ENCODE measurements at places on chromosomes 12 and 14. TPM values are rescaled to one million over a fixed set of nuclear protein-coding genes. Genes with fewer than 3 reads are reported as not detected.

DNA sequence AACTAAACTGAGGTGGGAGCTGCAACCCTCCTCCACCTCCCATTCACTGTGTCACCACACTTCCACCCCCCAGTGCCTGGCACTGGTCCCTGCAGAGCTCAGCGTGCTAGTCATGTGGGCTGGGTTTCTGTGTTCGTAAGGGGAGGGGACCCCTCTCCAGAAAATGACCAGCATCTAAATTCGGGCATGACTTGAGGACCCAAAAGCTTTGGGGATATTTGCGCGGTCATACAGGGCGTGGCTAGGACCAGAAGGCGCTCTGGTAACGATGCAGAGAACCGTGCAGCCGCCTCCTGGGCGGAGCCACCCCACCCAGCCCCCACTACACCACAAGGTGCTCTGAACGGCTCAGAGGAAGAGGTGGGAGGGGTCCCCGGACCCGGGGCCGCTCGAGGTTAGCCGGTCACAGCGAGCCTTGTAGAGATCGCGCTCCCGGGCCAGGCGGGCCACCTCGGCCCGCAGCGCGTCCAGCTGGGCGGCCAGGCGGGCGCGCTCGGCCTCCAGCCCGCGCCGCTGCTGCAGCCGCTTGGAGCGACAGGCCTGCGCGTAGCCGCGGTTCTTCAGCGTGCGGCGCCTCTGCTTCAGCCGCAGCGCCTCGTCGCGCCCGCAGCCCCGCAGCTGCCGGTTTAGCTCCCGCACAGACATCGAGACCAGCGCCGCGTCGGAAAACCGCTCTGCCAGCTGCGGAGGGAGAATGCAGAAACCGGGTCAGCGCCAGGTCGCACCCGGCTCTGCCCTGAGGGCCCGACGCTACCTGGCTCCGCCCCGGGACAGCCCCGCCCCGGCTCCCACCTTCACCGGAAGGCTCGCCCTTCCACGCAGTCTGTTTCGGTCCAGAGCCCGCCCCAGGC, 9.8 kb downstream of the CPNE6 start:
- H3K4me1 ChIP-seq: no peaks in the 10 kb centered on the region
- H3K27ac ChIP-seq: peak overlapping the region; percentile 67

GRCh38 chr14:83556746-83557453, 1973.0 kb upstream of the FLRT2 start:
- no peaks in the 10 kb centered on the region for H3K36me3 ChIP-seq
- H3K4me3 ChIP-seq: no peak overlapping the region
- no peaks in the 10 kb centered on the region for H3K4me1 ChIP-seq
- no peaks in the 10 kb centered on the region for H3K27me3 ChIP-seq
- no peak overlapping the region for H3K27ac ChIP-seq

DNA sequence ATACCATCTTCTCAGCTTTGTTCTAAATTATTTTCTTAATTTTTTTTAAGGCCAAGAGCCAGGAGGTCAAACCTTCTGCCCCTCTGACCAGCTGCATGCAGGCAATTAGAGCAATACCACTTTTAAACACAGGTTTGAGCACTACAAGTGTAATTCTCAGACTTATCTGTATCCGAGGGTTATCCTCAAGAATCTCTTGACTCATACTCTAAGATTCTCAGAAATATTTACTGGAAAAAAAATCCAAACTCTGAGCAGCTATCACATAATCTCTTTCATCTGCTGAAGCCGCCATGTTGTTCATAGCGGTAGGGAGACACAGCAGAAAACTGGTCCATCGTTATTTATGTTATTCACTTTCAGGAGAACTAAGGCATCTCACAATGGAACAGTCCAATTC, 27.4 kb upstream of the PTHLH start:
- H3K4me3 ChIP-seq: no peak overlapping the region
- H3K4me1 ChIP-seq: no peaks in the 10 kb centered on the region
- H3K27me3 ChIP-seq: no peaks in the 10 kb centered on the region
- no peaks in the 10 kb centered on the region for H3K36me3 ChIP-seq
- no peak for DNase-seq

GRCh38 chr12:91053951-91054715, 3.7 kb downstream of the KERA start:
- no peak overlapping the region for H3K27ac ChIP-seq
- no peaks in the 10 kb centered on the region for H3K36me3 ChIP-seq
- no peaks in the 10 kb centered on the region for H3K27me3 ChIP-seq
- no peak overlapping the region for H3K4me3 ChIP-seq

DNA sequence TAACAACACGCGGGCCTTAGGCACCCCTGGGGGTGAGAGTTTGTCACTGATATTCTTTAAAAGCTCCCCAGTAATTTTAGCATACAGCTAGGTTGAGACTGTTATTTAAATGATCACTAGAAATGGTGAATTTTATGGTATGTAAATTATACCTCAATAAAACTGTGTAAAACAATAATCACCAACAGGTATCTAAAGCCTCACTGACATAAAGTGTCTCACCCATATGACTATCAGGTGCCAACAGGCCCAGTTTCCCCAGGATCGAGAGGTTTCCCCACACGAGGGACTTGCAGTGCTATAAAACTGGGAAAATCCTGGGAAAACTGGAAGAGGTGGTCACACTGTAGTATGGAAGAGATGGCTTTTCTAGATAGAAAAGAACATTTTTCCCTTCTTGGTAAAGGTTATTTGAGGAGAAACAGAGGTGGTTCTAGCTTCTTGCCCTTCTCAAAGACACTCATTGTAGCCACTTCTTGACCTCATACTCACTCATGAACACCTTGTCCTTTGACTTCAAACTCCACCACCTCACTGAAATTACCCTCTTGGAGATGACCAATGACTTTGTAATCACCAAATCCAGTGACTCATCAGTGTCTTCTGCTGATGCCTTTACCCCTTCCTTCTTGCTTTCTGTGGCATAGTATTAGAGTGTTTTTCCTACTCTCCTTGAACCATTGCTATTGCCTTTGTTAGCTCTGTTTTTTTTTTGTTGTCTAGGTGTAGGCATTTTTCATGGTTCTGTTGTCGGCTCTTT, 24.8 kb upstream of the NUBPL start:
- no peak overlapping the region for H3K4me3 ChIP-seq
- no peaks in the 10 kb centered on the region for H3K4me1 ChIP-seq
- H3K27ac ChIP-seq: no peak overlapping the region
- no peak for DNase-seq

- no peaks in the 10 kb centered on the region for H3K36me3 ChIP-seq
- no peak overlapping the region for H3K4me3 ChIP-seq
- DNase-seq: no peak
Measured at GRCh38 chr12:24875014-24875413, 73.9 kb downstream of the BCAT1 start.

GRCh38 chr12:18837505-18837904, 99.6 kb downstream of the CAPZA3 start:
- no peaks in the 10 kb centered on the region for H3K27me3 ChIP-seq
- no peaks in the 10 kb centered on the region for H3K4me1 ChIP-seq
- no peaks in the 10 kb centered on the region for H3K36me3 ChIP-seq
- no peak overlapping the region for H3K27ac ChIP-seq
- no peak overlapping the region for H3K4me3 ChIP-seq

DNA sequence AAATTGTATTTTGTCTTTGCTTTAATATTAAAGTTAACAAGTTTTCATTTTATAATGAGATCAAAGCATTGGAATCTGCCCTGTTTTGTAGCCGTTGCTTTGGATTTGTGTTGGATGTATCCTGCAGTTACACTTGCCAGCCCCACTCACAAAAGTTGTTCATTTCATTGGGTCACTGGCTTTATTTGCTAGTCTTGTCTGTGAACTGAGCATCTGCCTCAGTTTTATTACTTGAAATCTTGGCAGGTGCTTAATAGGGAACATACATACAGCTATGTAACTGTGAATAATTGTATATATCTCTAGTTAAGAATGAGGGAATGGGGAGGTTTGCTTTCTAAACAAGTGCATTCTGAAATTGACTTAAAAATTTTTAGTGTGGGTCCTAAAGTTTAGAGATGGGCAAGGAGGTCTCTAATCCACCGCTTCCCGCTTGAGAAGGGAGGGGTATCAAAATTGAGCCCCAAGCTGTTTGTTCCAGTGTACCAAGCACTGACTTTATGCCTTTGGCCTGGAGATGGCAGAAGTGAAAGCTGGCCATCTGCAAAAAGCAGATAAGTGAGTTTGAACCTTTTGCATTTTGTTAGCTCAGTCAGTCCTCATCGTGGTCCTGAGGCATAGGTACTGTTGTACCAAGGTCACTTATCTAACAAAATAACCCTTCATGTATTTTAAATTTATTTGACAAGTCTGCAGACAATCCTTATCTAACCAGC, 9.3 kb downstream of the EIF5 start:
- H3K27ac ChIP-seq: no peak overlapping the region
- DNase-seq: no peak
- peaks cover 34% of the 10 kb centered on the region for H3K36me3 ChIP-seq

- H3K36me3 ChIP-seq: peaks cover 10% of the 10 kb centered on the region
- H3K4me3 ChIP-seq: no peak overlapping the region
- no peak overlapping the region for H3K27ac ChIP-seq
- H3K27me3 ChIP-seq: no peaks in the 10 kb centered on the region
Measured at GRCh38 chr14:102711207-102711606, 66.0 kb upstream of the TRAF3 start.

The AMN gene
- total RNA-seq: 239 TPM

The FAR2 gene
- 83.6 TPM for total RNA-seq

The HSPA2 gene
- total RNA-seq: 21.6 TPM

The RNU4-1 gene
- 3,531 TPM for total RNA-seq

The CLEC4D gene
- 0.16 TPM for total RNA-seq
